ENCODE measurements at places on chromosomes 6 and 20.

- DNase-seq = no peak
These were observed 6.0 kb downstream of the TCF21 start for GRCh38 chr6:133894795-133895358.

GRCh38 chr6:20036141-20036677 lies 176.1 kb downstream of the MBOAT1 start:
- DNase-seq = no peak

- no peak for DNase-seq
These were observed 58.5 kb downstream of the SUN5 start for GRCh38 chr20:32945710-32946221.

GRCh38 chr6:17494919-17495318 lies 101.5 kb downstream of the CAP2 start:
- no peak for DNase-seq

- DNase-seq = no peak
These were observed 17.7 kb upstream of the PARD6B start for GRCh38 chr20:50713657-50714101.

DNA sequence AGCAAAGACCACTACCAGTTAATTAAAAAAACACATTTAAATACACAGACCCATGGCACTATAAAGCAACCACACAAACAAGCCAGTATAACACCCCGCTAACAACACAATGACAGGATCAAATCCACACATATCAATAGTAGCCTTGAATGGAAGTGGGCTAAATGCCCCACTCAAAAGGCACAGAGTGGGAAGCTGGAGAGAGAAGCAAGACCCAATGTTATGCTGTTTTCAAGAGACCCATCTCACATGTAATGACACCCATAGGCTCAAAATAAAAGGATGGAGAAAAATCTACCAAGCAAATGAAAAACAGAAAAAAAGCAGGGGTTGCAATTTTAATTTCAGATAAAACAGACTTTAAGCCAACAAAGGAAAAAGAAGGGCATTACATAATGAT lies 125.4 kb upstream of the PTCHD4 start:
- DNase-seq = no peak

- DNase-seq = no peak
These were observed 51.8 kb upstream of the RIPOR2 start for GRCh38 chr6:24987446-24988115.

GRCh38 chr20:24723647-24724352 lies 225.3 kb upstream of the CST7 start:
- DNase-seq = no peak
